ENCODE measurements at places on chromosomes 16 and 17.

GRCh38 chr16:11429123-11429522 lies 83.9 kb downstream of the RMI2 start:
- no peak for DNase-seq

DNA sequence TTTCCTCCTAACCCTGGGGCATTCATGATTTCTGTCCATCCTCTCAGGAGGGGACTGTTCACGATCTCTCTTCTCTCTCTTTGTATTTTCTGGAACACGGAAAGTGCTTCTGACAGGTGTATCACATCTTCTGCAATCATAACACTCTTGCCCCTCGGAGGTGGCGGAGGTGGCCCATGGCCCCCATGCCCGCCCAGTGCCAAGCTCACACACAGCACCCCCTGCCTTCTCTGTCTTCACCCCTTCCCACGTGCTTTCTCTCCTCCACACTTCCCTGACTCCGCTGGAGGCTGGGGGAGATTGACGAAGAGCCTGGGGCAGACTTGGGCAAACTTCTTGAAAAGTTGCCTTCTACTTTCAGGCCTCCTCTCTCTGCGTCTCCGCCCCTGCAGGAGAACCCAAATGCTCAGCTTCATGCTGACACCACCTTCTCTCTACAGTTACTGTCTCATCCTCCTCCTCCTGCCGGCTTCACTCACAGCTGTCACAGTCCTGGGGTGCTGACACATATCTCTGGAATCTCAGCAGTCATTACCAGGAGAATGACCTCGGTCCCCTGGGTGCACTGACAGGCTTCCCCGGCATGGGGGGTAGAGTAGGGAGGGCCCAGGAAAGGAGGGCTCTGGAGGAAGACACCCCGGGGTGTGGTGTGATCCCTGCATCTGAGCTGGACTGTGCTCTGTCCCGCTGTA lies 127.1 kb downstream of the ENGASE start:
- DNase-seq = no peak

GRCh38 chr16:85625053-85625452 lies 11.9 kb downstream of the GSE1 start:
- DNase-seq = no peak

DNA sequence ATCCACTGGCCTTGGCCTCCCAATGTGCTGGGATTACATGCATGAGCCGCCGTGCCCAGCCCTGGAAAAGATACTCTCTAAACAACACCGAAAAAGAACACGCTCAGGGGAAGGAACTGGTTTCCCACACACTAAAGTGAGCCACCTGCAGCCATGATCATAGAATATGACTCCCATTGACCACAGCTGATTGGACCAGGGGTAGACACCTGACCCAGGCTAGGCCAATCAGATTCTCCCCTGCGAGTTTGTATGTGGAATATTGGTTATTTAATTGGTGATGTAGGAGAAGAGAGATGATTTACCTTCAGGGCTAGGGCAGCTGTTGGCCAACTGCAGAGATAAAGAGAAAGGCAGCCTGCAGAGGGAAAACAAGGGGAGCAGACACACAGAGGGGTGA lies 9.0 kb upstream of the GGA2 start:
- no peak for DNase-seq

DNA sequence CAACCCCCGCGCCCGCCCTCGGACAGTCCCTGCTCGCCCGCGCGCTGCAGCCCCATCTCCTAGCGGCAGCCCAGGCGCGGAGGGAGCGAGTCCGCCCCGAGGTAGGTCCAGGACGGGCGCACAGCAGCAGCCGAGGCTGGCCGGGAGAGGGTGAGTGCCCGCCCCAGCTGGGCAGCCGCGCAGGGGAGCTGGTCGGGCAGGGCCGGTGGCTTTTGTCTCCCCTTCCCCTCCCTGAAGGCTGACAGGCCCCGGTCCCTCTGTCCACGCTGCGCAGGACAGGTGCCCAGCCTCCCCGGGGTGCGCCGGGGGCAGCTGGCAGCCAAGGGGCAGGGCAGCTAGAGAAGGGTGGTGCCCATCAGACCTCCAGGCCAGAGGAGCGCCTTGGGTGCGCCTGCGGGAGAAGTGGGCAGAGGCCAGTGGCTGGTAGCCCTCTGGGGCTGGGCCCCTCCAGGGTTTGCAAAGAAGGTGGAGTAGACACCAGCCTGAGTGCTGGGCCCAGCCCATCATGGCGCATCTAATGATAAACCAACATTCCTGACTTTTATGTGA lies 278 bp downstream of the ITGB4 start:
- no peak for DNase-seq

DNA sequence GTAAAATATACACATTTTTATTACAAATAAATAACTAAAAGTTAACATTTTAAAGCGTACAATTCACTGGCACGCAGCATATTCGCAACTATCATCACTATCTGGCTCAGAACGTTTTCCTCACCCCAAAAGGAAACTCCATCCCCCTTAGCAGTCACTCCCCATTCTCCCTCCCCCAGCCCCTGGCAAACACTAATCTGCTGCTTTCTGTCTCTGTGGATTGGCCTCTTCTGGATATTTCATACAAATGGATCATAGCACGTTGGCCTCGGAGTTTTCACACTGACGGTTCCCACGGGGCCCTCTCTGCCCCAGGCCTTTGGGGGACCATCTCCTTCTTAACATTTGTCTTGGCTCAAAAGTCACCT lies 64.6 kb downstream of the RTN4RL1 start:
- no peak for DNase-seq

DNA sequence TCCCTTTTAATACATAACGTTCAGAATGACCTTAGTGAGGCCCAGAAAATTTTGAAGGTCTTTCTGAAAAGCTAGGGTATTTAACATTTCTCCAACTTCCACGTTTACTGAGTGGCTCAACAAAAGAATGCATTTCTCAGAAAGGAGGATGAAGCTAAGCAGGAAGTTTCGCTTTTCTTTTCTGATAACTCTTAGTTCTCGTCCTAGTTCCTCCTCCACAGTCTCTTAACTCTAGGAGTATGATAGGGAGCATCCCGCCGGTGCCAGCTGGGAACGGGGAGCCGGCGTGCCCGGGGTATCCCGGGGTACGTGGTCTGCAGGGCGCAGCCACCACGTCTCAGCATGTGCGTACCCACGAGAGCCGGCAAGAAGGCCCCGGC lies 363 bp downstream of the KARS1 start:
- no peak for DNase-seq

GRCh38 chr16:3101841-3102470 lies 2.9 kb upstream of the ZSCAN10 start:
- DNase-seq = no peak

GRCh38 chr16:85054948-85055492 lies 27.4 kb downstream of the KIAA0513 start:
- no peak for DNase-seq

DNA sequence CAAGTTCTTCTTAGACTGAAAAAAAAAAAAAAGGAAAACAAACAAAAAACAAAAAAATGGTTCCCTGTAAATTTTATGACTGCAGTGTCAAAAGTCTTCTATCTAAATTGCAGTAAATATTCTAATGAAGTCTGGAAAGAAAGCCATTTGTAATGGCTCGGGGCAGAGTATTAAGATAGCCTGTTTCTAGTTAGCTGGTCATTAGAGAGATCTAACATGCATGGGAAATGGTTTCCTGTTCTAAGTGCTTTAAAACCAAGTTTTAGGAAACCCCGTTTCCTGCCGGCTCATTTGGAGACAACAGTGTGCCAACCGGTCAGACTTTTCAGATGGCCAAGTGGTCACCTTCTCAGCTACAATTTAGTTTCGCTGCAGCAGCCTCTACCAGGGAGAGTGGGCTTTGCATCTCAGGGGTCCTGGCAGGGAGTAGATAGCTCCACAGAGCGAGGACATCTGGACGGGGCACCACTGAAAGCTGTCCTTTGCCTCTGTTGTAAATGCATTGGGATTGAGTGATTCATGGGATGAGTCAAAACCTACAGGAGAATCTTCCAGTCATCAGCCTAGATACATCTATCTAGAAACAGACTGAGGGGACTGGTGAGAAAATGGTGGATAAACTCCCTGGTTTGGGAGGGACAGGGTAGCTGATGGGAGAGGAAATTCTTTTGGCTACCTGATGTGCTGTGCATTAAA lies 473.2 kb upstream of the SALL1 start:
- DNase-seq = no peak

Data from NCI-H446 (cell line).